ENCODE measurements at places on chromosomes 3 and 15.

- DNase-seq, result no peak
Observed at GRCh38 chr3:65466300-65466988, 572.3 kb downstream of the MAGI1 start.

GRCh38 chr3:148839805-148840204, 12.2 kb downstream of the CPB1 start:
- DNase-seq, result no peak

DNA sequence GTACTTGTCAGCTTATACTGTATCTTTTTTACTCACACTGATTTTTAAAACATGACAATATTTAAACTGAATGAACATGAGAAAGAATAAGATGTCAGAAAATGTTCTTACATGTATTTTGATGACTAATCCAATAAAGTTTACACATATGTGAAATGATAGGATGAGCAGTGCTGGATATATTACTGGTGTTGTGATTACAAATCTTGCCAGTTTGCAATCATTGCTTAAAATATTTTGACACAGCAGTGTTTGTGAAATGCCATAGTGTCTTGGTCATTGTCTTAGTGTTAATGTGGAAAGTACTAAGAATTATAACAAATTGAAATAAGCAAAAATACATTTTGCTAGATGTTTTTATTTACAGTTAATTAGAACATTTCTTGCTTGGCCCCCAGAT, 118.7 kb upstream of the MLF1 start:
- DNase-seq, result no peak

DNA sequence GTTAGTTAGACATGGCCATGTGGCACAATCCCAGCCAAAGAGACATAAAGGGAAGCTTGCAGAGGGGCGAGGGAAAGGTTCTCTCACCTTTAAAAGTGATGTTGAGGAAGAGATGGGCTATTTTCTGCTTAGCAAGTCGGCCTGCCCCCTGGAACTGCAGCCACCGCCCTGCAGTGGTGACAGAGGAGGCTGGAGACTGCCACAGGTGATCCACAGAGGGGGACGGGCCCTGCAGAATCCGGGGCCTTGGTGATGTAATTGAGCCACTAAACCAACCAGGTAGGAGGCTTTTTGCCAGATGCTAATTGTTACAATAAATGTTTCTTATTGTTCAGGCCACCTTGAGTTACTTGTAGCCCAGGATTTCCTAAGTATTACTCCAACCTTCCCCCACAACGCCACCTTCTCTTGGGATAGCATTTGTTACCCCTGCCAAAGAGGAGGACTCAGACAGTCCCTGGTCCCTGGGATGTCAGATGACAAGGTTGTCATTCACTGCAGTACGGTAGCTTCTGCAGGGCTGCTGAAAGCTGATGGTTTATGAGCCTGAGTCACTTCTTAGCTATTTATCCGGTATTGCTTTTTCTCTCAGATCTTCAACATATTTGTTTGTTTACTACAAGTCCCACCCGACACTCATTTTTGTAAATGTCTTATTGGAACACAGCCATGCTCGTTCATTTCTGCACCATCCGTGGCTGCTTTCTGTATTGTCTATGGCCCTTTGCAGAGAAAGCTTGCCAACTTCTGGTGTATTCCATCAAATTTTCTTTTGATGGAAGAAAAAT, 63.3 kb upstream of the SEC61A1 start:
- no peak for DNase-seq

GRCh38 chr3:2822611-2823010, 287.6 kb downstream of the IL5RA start:
- no peak for DNase-seq

DNA sequence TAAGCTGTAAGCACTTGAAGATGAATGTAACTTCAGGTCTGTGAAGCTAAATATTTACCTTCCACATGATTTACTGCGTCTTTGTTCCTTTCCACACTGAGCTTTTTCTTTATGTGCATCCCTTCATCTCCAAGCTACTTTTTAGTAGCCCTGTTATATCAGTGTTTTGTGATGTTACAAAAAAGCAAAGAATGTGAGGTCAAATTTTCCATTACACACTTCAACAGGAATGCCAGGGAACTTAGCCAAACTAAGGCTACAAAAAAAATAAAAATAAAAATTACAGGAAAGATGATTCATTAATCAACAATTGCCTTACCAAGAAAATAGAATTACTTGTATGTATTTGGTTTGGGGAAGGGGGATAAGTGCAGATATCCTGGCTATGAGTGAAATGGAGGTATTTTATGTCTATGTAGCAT, 73.0 kb downstream of the FILIP1L start:
- no peak for DNase-seq

DNA sequence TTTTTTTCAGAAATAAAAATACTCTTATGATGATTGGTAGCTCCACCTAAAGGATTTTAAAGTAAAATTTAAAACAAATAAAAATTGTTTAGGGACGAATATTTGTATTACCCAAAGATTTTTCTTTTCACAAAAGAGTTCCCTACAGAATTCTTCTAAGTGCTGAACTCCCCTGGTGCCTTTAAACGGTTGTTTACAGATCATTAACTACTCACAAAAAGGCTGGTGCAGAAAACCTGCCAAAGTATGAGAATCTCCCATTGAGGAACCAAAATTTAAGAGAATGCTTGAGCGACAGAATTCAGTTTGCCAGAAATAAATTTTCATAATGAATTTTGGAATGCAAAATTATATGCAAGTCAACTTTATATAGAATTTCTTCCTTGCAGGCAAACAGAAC, 497.8 kb upstream of the NR2F2 start:
- no peak for DNase-seq

All from inflammatory macrophage (primary cell).